CD4-positive, alpha-beta T cell treated with Interleukin-17A for 1 hour (primary cell): ENCODE measurements at places on chromosomes 3 and 15.
A peak's percentile ranks its signal among the peaks of the same experiment; 100 is the strongest.

GRCh38 chr3:109050591-109051167, 67.3 kb downstream of the MORC1 start:
- peak; percentile 29 for DNase-seq

GRCh38 chr15:98865397-98866339, 141.9 kb downstream of the PGPEP1L start:
- DNase-seq, result peak; percentile 76

GRCh38 chr15:94398001-94398400, 166.6 kb downstream of the MCTP2 start:
- no peak for DNase-seq

- DNase-seq, result no peak
Measured at GRCh38 chr3:11651477-11651876, 7.8 kb upstream of the VGLL4 start.
